T1000 (cell line): ENCODE measurements at places on chromosomes 7 and 10.

GRCh38 chr7:40418448-40418847 is 283.6 kb downstream of the SUGCT start:
- no peak for DNase-seq

- DNase-seq = no peak
Observed at GRCh38 chr7:85001495-85002345, 185.1 kb downstream of the SEMA3D start.

- DNase-seq = no peak
Observed at GRCh38 chr7:44247868-44248651, 47.3 kb downstream of the YKT6 start.

DNA sequence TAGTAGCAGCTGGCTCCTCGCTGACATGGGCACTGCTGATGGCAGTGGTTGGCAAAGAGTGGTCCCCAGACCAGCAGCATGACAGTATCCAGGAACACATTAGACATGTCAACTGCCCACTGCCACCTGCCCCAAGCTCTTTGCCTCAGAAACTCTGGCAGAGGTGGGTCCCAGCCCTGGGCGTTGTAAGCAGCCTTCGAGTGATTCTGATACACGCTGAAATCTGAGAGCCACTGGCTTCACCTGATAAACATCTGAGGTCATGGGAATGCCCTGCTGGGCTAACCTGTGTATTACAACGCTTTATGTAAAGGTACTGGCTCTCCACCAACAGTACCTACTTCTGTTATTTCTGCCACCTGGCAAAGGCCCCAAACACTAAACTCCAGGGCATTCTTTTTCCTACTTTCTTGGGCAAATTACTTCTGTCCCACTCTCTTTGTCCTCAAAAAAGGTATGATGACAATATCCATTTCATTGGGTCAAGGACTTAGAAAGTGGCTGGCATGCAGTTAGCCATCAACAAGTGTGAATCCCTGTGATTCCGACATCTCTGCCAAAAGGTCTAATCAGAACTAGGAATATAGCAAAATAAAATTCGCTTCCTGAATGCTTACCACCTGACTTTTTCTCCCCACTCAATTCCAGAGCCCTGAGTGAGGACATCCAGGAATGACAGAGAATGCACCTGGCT is 9.2 kb downstream of the SGMS1 start:
- DNase-seq = no peak

GRCh38 chr10:103584216-103585010 is 90.9 kb downstream of the NEURL1 start:
- DNase-seq = no peak

- DNase-seq = no peak
Observed at GRCh38 chr7:25031007-25031406, 51.0 kb upstream of the OSBPL3 start.

DNA sequence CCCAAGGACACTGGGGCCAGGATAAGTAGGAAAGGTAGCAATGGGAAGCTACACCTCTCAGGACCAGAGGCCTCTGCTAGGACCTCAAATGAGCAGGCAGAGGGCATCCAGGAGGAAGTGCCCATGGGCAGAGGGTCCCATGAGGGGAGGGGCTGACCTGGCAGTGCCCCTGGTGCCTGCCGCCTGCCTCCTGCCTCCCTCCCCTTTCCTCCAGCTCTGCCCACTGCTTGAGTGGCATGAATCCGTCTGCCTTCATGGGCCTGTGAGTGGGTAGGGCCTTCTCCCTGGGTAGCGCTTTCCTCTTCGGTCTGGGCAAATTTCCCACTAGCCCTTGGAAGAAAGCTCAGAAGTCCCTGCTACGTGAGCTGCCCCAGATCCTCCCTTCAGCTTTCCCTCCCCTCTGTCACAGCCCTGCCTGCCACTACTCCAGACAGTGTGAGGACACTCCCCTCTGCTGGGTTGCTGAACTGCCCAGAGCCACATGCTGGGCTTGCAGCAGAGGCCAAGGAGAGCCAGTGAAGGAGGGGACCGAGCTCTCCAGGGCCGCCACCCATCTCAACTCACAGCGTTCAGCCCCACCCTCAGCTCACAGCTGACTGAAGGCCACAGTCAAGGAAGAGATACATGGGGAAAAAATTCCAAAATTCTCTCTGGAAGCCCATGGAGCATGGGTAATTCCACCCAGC is 141.4 kb downstream of the ARHGAP22 start:
- DNase-seq = no peak

DNA sequence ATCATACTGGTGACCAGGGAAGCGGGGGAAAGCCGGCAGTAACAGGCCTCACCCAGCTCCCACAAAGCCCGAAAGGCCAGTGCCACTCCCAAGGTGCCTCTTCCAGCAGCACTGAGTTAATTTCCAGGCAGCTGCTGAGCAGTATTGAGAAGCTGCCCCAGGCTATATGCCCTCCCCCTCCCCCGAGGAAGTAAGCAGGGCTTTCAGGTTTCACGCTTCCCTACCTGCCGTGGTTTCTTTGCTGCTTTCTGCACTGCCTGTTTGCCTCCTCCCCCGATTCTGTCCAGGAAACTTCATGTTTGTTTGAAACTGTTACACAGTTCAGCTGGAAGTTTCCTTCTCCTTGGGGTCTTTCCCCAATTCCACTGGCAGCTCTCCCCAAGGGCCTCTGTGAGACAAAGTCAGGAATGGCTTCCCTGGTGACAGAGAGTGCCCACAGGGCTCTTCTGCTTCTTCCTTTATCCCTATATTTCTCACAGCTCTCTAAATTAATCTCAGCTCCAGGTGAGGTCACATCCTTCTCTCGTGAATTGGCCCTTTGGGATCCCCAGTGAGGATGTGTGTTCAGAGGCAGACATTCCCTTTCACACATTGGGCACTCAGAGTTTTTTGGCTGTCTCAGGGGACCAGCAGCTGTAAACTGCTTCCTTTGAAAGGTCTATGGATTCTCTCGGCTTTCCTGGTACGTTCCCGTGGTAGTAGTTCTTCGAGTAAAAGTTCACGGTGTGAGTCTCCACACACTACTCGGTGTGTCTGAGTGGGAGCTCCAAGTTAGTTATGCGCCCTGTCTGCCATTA is 19.4 kb downstream of the C1GALT1 start:
- DNase-seq = no peak

DNA sequence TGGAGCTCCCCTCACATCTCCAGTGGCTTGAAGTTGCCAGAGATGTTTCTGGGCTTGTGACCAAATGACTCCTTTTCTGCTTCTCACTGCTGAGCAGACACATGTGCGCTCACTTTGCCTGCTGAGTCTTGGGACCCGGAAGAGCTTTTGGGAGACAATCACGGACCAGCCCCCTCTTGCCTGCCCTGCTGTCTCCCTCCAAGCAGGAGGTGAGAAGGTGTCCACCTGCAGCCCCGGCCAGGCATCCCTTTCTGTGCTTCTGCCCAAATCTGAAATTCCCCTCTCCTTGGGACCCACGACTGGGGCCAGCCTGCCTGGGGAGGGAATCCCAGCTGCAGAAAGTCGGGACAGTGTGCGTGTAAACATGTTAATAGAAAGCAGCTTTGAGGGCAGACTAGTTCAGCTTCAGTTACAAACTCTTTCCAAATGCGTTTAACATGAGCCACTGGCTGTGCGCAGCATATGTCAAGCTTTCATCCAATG is 31.7 kb downstream of the HTRA1 start:
- no peak for DNase-seq

GRCh38 chr10:127979566-127979965 is 72.7 kb downstream of the PTPRE start:
- no peak for DNase-seq

DNA sequence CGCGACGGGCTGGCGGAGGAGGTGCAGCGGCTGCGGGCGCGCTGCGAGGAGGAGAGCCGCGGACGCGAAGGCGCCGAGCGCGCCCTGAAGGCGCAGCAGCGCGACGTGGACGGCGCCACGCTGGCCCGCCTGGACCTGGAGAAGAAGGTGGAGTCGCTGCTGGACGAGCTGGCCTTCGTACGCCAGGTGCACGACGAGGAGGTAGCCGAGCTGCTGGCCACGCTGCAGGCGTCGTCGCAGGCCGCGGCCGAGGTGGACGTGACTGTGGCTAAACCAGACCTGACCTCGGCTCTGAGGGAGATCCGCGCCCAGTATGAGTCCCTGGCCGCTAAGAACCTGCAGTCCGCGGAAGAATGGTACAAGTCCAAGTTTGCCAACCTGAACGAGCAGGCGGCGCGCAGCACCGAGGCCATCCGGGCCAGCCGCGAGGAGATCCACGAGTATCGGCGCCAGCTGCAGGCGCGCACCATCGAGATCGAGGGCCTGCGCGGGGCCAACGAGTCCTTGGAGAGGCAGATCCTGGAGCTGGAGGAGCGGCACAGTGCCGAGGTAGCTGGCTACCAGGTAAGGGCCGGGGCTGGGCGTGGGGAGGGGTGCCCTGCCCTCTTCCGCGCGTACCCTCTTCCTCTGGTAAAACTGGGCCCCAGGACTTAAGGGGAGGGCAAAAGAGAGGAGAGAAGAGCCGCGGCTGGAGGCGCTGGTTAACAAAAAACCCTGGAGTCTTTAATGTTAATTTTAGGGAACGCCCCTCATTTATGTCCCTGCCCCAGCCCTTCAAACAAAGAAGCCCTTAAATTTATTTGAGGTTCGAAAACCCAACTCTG is 987 bp downstream of the INA start:
- no peak for DNase-seq

DNA sequence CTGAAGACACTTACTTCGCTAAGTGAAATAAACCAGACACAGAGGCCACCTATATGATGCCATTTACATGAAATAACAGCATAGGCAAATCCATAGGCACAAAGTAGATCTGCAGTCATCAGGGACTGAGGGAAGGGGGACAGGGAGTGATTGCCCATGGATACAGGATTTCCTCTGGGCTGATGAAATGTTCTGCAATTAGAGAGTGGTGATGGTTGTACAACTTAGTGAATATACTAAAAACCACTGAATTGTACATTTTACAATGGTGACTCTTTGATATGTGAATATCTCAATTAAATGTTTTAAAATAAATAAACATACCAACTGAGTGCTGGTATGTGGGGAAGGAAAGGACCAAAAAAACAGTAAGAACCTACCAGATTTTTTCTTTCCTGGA is 20.4 kb downstream of the PPA1 start:
- DNase-seq = no peak

GRCh38 chr7:87202208-87202607 is 17.3 kb downstream of the TMEM243 start:
- DNase-seq = no peak

- DNase-seq = no peak
Observed at GRCh38 chr10:6114299-6114698, 25.5 kb downstream of the RBM17 start.

- no peak for DNase-seq
Observed at GRCh38 chr7:117072620-117073118, 119.4 kb downstream of the ST7 start.

DNA sequence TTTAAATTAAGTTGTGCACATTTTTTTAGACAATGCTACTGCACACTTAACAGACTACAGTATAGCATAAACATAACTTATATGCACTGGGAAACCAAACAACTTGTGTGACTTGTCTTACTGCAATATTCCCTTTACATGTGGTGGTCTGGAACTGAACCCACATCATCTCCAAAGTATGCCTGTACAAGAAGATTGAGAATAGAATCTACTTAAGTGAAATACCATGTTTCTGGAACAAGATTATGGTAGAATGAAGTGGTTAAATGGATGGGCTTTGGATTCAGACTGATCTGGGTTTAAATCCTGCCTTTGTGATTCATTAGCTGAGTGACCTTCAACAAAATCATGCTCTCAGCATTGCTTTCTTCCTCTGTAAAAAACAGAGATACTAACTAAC is 30.7 kb downstream of the CUL2 start:
- DNase-seq = no peak
